ENCODE measurements at places on chromosomes 2 and 18.

DNA sequence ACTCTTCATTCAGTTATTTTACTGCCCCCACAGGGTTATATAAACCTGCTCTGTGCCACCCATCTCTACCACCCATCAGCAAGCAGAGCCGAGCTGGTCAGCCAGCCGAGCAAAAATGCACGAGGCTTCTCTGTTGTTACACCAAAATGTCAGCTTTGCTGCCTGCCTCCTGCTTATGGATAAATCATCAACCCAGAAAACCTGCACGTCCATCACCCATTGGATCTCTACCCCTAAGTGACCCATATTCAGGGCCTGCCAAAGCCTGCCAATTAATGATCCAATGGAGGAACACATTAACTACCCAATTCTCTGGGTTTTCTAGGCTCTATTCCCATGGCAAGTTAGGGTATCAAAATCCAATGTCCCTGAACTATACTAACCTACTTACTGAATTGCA is 365.5 kb upstream of the ACVR2A start:
- no peak for DNase-seq

DNA sequence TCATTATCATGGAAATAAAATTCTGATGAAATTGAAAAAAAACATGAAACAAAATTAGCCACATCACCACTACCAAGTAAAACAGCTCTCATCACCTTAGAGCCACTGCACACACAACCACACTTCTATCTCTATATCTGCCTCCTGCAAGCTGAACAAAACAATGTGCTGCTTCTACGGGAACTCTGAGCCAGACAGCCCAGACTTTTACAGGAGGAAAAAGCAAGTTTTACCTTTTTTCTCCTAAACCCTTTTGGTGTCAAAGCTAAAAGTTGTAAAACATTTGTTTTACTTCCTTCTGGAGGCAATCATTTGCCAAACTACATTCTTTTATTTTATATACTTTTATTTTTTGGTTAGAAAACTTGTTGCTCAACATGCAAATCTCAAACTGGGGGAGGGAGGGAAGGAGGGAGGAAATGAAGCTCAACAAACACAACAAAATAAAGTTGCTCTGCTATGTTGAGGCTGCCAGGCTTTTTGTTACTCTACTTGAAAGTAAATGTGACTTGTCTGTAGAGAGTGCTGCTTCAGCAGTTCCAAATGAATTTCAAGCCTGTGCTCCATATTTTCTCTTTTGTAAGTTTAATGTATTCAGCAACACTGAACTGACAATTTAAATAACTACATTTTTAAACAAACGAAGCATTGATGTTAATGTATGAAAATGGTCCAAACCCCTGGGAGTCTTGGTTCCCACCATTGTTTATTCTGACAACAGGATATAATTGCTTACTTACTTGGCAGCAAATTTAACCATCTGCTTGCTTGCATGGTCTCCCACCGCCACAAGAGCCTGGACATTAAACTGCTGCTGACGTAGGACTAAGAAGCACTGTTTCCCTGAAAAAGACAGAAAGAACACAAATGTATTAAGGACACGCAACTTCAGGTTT is 24.5 kb downstream of the DARS1 start:
- no peak for DNase-seq

DNA sequence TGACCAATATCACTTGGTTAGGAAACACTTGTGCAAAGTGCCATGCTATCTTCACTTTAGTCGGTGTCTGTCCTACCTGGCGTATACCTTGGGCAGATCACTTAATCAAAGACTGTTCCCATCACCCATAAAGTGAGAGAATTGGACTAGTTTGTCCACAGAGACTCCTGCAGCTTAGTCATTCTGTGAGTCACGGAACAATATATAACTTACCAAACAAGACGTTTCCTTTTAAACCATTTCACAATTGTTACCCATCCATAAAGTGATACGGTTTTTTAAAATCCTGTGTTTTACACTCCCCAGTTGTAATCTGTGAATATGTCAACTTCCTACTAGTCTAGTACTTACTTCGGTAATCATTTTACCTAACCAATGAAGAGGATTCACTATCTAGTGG is 499.3 kb upstream of the SMIM21 start:
- DNase-seq = no peak

- no peak for DNase-seq
Observed at GRCh38 chr2:49490710-49491109, 336.4 kb upstream of the FSHR start.

DNA sequence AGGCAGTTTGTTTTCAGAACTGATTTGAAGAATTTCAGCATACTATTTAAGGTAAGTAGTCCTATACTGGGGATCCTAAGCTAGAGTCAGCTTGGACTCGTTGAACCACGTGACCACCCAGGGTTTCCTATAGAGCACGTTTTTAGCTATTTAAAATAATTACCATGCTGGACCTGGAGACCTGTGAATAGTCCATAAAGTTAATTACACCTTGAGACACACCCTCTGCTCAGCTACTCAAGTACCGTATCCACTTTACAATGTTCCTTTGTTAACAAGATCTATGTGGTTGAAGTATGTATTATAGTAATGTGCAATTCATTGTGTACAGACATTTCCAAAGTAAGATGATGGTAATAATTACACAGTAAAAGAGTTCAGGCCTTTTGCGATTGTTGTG is 67.6 kb downstream of the CRIM1 start:
- no peak for DNase-seq

- DNase-seq = no peak
Observed at GRCh38 chr18:44500808-44501610, 179.7 kb upstream of the SETBP1 start.

DNA sequence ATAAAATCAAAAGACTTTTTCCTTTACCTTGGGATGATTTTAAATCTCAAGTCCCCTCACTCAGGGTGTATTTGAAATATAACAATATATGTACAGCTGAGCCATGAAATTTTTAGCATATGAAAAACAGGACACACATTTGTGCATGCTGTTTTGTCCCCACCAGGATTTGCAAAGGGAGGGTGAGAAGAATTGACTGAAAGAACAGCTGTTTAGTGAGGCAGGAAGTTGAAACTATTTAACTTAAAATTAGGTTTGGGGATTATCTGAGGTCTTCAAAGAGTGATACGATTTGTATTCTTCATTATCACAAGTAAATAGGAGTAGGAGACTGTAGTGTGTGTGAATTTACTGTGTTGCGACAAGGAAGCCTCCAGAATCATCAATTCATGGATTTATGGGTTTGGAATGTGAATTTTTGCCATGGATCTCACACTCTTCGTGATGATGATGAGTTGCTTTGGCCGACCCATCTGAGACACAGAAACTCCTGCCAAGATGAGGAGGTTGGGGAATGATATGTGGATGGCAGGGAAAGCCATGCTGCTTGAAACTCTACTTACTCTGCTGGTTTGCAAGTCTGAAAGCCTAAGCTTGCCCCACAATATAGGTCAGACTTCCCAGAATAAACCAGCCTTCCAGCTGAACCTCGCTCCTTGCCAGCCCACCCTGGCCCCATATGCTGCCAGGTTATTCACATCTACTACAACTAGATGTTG is 31.0 kb upstream of the SPATS2L start:
- no peak for DNase-seq

DNA sequence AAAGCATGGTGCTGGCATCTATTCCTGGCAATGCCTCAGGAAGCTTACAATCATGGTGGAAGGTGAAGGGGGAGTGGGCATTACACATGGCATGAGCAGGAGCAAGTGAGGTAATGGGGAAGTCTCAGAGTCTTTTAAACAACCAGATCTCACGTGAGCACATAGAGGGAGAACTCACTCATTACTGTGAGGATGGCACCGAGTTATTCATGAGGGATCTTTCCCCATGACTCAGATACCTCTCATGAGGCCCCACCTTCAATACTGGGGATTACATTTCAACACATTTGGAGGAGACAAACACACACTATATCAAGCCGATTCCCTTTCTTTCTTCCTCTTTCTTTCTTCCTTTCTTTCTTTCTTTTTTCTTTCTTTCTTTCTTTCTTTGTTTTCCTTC is 47.9 kb upstream of the FANCL start:
- DNase-seq = no peak

- no peak for DNase-seq
Observed at GRCh38 chr18:67241299-67241698, 275.2 kb downstream of the DSEL start.

- no peak for DNase-seq
Observed at GRCh38 chr2:234091883-234092282, 41.4 kb downstream of the SPP2 start.

- no peak for DNase-seq
Observed at GRCh38 chr18:24488824-24489493, 28.5 kb downstream of the HRH4 start.

GRCh38 chr2:184735611-184736010 is 137.3 kb downstream of the ZNF804A start:
- DNase-seq = no peak

DNA sequence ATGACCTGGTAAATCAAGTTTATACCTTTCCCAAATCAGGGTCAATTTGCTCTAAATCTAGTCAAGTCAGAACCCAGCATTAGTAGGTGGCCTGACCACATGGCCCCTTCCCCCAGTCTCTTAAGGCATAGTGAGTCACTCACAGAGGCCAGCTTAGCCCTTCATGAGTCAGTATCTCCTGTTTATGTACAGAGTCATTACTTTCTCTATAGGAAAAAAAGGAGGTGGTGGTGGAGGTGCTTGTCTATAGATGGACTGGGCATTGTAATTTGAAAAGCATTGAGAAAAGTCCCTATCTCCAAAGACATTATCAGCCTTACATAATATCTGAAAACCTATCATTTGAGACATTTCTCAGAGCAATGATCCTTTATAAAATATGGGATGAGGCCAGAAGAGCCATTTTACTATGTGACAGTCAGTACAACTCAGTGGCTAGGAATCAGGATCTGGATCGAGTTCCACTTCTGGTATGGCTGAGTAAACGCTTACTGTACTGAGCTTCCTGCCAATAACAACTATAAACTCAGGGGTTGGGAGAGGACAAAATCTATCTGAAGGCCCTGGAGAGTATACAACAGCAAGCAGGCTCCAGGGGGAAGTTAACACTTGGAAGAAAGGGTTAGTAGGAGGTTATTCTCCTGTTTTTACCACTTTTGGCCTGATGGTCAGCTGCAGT is 22.5 kb upstream of the SIGLEC15 start:
- no peak for DNase-seq

DNA sequence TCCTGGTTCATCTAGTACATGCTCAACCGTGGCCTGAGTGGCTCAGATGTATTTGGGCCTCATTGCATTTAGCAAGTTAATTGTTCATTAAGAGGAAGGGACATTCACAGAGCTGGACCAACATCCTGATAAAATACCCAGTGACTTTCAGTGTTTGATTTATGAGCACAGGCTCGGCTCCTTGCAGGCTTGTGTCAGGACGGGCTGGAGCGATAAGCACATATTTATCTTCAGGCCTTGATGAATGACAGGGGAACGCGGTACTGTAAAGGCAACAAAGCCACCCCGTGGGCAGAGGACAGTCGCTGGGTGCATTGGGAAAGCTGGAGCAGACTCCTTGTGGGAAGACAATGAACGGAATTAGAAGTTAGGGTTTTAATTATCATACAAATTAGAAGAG is 548.6 kb upstream of the HS6ST1 start:
- no peak for DNase-seq

DNA sequence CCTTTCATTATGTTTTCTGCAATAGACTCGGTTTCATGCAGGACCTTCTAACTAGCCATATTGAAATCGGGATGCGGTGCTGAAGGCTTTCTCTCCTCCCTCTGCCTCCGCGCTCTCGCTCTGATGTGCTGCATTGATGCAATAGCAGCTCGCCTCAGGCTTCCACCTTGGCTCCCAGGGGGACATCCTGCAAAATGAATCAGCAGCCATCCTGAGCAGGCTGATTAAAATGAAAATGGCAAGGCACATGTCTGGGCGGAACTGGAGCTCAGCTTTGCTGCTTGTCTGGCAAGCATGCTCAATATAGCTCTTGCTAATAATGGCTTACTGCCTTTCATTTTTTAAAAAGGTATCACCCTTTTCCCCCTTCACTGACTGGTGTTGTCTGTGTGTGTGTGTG is 806 bp upstream of the MYT1L start:
- no peak for DNase-seq

DNA sequence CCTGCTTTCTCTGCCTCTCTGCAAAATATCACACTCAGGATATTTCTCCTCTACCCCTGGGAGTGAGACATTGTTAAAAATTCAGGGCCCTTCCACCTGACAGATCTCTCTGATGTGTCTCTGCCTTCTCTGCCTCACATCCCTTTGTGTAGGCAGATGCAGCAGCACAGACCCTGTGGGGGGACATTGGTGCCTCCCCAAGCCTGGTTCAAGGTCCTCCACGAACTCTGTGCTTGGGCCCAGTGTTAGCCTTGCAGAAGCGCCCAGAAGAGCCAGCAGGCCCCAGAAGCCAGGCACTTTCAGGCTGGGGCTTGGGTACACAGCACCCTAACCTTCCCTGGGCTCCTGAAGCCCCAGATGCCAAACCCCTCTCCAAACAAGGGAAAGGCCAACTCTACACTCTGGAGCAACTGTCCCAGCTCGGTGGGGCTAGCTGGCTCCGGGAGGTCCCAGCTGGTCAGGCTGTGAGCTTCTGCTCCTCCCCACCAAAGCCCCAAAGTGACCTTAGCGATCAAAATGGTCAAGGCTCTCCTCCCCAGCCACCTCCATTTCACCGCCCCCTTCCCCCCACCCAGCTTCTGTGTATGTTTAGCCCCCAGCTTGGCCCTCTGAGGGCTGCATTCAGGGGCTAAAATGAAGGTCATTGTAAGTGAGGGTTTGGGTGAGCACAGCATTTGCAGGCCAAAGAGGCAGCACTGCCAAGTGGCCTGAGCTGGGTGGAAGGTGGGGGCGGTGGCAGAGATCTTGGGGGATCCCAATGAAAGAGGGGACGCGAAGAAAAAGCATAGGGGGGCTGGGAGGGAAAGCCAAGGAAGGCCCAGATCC is 2.6 kb downstream of the HOXD9 start:
- DNase-seq = no peak

- no peak for DNase-seq
Observed at GRCh38 chr2:2664989-2665833, 334.1 kb upstream of the MYT1L start.

DNA sequence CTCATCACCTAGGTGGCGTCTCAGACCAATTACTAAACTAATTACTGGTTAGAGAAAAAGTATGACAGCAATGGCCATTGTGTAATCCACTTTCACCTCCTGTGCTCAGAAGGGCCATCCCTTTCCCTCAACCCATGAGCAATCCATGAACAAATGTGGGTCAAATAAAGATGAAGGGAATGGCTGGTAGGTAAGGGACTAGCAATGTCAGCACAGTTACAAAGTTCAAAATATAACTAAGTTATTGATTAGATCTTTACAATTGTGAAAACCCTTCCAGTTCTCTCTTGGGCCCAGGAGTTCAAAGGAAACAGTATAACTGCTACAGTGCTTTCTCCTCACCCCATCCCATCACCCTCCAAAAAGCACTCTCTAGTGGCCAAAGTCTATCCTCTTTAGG is 98.3 kb downstream of the DTNA start:
- DNase-seq = no peak

All from activated naive CD4-positive, alpha-beta T cell (primary cell).